ENCODE measurements at places on chromosomes 16 and 17.

- no peak for DNase-seq
Observed at GRCh38 chr16:72174726-72175125, 2.8 kb upstream of the PMFBP1 start.

- DNase-seq, result no peak
Observed at GRCh38 chr17:13085578-13085977, 67.8 kb upstream of the ELAC2 start.

- DNase-seq, result no peak
Observed at GRCh38 chr17:61232871-61233270, 166.8 kb upstream of the TBX2 start.

GRCh38 chr16:84876873-84877606 is 57.3 kb downstream of the CRISPLD2 start:
- DNase-seq, result no peak

GRCh38 chr17:40903129-40903847 is 18.2 kb upstream of the KRT20 start:
- no peak for DNase-seq

GRCh38 chr17:861364-861763 is 79.2 kb downstream of the MRM3 start:
- DNase-seq, result no peak

GRCh38 chr17:5122586-5123342 is 6.9 kb downstream of the USP6 start:
- DNase-seq, result no peak

- no peak for DNase-seq
Observed at GRCh38 chr17:34755371-34755770, 176.0 kb downstream of the TMEM132E start.

DNA sequence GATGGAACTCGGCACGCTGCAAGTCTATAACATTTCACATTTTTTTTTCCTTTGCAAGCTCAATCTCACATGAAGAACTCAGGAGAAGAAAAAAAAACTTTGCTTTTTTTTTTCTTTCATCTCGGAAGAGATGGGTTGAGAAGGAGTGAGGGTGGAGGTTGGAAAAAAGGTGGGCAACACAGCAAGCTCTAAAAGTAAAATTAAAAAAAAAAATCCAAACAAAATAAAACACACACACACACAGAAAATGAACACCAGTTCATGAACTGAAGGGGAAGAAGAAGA is 2.5 kb downstream of the MAF start:
- no peak for DNase-seq

DNA sequence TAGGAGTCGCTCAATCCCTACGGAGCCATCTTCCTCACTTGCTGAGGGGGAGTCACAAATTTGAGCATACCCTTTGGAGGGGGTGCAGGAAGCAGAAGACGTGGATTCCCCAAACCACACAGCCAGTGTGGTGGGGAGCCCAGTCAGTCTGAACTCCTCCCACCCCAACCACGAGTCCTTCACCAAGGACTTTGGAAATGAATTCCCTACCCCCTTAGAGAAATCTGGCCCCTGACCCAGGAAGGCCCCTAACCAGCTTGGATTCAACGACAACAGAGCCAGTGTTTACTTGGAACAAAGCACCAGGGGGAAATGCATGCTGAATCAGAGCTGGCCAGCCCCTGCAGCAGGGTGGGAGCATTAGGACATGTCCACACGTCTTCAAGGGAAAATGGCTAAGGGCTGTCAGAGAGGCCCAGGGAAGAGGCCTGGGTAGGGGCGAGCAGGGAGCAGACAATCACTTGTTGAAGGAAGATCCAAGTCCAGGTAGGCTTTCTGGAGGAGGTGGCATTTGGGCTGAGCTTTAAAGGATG is 5.5 kb upstream of the TMEM92 start:
- DNase-seq, result no peak

DNA sequence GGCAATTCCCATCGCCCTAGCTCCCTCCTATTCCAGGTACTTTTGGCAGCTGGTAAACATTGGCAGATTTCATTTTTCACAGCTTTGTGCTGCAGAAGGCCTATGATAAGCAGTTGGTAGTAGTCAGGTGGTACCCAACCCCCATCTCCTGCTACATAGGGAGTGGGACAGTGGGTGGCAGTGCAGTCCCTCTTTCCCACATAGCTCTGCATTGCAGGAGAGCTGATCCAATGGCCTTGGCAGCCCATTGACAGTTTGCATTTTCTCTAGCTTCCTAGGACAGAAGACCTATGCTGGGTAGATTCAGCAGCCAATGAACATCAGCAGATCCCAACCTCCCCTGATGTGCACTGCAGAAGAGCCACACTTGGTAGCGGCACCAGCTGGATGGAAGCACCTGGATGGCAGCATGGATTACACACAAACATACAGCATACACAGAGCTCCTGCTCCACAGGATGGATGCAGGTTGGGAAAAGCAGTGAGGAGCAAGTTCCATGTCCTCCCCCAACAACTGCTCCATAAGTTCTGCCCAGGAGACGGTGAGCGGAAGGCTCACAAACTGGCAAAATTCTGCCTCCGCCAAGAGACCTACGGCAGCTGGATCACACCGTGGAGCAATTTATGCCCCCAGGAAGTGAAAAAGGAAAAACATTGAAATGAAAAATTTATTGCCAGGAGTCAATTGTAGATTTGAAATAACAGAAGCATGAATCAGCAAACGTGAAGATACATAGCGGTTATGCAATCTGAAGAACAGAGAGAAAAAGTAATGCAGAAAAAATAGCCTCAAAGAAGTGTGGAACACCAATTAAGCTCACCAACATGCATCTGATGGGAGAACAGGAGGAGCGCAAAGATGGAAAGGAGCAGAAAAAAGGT is 95.7 kb downstream of the CACNG1 start:
- no peak for DNase-seq

DNA sequence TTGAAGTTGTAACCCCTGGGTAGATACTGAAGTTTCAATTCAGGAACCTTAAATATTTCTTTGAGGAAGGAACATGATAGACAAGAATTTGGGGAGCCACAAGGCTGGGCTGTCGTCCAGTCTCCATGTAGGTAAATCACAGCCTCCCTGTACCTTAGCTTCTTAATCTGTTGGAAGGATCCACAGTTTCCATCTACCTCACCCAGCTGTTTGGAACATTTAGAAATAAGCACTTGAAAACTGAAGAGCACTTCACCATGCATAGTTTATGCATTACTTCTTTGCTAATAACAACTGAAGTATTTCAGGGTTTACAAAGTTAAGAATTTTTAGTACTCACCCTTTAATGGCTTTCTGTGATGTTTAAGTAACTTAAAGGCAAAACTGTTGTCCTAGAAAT is 17.2 kb downstream of the TXNDC11 start:
- no peak for DNase-seq

- DNase-seq, result no peak
Observed at GRCh38 chr16:10121491-10121890, 60.7 kb downstream of the GRIN2A start.

- no peak for DNase-seq
Observed at GRCh38 chr17:30831257-30831656, 509 bp upstream of the ATAD5 start.

- DNase-seq, result no peak
Observed at GRCh38 chr17:4786516-4786915, 352 bp upstream of the VMO1 start.

DNA sequence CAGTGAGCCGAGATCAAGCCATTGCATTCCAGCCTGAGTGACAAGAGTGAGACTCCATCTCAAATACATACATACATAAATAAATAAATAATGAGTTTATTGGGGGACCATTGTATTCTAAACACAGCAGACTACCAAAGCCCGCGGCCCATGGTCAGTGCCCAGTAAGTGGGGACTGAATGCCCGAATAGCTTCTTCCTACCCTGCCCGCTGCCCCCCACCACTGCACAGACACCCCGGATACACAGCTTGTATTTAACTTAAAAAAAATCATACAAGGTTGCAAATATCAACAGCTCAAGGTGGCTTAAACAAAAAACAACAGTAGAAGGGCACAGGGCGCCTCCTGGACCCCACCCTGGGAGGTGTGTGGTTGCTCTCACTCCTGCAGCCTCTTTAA is 22.6 kb upstream of the TLK2 start:
- no peak for DNase-seq

Data from iPS DF 6.9 (cell line).